ENCODE measurements at places on chromosomes 4 and X.

GRCh38 chr4:15130441-15130840 lies 128.2 kb downstream of the CPEB2 start:
- DNase-seq: no peak

GRCh38 chrX:41559235-41560052 lies 112.3 kb downstream of the NYX start:
- DNase-seq: peak; percentile 13

DNA sequence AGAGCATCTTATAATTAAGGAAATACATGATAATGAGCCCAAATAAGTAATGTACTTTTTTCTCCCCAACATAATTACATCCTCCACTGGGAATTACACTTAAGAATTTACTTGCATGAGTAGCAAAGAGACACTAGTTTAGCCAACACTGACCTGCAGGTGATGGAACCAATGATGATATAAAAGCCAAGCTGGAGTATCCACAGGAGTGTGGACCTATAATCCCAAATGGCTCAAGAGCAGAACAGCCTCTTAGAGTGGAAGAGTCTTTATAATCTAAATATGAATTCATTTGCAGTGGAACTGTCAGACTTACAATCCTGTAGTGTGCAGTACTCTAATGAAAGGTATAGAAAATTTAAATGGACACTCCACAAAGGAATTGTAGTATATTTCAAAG lies 22.2 kb downstream of the WDR19 start:
- no peak for DNase-seq

GRCh38 chr4:180538384-180539057 lies 1704.7 kb upstream of the TENM3 start:
- DNase-seq: no peak

GRCh38 chr4:83335701-83336100 lies 1.1 kb upstream of the HPSE start:
- DNase-seq: no peak

GRCh38 chrX:13620207-13620606 lies 32.7 kb upstream of the TCEANC start:
- DNase-seq: no peak

DNA sequence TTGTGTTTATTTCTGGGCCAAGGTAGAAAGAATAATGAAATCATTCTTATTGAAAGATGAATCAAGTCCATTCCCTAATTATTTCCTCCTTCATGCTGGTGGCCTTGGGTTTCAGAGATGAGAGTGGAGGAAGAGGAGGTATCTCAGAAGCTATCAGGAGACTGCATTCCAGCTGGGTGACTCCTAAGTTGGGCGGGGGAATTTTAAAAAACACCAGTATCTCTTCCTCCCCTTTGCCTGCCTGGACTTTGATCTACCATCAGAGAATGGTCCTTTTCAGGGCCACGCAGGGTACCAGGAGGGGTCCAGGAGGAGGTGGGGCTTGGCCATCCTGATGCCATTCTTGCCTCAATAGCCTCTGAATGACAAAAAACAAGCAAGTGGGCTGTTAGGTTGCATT lies 104.4 kb downstream of the ASMT start:
- DNase-seq: no peak

DNA sequence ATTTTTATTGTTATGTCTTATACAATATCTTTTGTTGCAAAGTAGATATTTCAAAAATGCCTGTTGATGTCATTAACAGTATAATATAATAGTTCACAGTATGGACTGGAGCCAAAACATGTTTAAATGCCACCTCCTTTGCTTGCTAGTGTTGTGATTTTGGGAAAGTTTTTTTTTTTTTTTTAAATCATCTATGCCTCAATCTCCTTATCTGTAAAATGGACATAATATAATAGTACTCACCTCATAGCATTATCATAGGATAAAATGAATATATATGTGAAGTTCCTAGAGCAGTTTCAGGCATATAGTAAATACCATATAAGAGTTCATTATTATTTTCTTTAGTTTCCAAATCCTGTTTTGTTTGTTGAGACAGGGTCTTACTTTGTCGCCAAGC lies 18.3 kb upstream of the MRPL1 start:
- DNase-seq: no peak

DNA sequence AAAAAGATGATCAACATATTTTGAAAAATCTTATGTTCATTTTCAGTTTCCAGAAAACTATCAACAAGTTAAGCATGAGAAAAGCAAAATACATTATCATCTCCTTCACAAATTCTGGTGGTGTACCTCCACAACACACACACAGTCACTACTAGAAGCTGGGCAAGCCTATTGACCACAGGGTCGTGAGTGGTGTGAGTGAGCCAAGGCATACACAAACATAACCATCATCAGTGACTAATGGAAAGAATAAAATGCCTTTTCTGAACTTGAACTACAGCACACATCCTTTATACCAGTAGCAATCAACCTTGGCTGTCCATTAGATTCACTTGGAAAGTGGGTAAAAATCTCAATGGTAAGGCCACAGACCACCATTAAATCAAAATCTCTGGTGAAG lies 180.2 kb downstream of the FAM47B start:
- no peak for DNase-seq

- no peak for DNase-seq
These were observed 358.1 kb upstream of the NDST3 start for GRCh38 chr4:117676153-117676552.

DNA sequence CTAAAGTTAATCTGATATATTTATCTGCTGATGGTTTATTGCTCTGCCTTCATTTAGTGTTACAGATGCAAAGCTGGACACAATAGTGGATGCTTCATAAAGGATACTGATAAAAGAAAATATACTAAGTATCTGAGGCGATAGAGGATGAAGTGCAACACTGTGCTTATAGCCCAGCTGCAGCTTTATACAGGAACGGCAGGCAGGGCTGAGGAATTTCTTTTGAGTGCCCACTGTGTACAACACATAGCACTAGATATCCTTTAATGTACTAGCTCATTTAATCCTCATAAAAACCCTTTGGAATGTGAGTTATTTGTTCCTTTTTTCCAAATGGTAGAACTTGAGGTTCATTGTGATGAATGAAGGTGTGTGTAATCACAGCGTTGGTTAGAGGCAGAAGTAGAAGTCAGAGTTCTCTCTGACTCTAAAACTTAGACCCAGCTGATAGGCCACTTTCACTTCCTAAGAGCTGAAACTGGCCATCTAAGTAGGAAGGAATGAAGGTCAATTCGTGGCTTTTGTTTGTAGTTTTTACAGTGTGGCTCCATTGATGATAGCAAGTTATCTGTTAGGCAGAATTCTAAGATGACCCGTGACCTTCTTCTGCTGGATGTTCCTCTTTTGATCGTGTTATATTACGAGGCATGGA lies 138.0 kb downstream of the VEGFC start:
- DNase-seq: no peak

DNA sequence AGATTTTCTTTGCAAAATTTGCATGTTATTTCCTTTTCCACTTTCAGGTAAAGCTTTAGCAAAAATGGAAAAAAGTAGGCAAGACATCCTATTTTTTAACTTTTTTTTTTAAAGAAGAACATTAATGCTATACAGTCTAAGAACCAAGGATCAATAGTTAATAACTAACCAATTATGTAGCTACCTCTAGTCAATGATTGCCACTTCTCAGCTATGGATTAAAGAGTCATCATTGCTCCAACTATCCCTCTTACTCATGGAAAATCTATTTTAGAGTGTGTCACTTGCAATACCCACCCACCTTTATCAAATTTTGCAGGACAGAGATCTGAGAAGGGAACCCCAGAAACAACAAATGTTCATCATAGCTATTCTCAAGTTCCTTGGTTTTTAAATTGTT lies 223.1 kb downstream of the ANK2 start:
- no peak for DNase-seq

DNA sequence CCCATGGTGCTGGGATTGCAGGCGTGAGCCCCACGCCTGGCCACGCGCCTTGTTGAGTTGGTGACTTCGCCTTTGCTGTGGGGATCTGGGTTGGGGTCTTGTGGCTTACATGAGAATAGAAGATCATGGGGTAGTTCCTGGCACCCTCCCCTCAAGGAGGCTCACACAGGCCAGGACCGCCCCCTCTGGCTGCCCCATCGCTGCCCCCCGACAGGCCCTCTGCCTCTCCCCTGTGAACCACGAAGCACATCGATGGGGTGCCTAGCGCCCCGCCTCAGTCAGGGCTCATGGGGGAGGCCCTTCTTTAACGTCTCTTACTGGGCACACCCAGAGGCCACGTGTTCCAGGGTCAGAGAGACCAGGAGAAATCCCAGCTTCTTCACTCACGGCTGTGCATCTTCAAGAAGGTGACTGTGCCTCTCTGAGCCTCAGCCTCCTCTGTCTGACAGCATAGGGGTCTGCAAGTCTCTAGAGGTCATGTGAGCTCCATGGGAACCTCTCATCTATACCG lies 23.6 kb upstream of the SPON2 start:
- DNase-seq: no peak

DNA sequence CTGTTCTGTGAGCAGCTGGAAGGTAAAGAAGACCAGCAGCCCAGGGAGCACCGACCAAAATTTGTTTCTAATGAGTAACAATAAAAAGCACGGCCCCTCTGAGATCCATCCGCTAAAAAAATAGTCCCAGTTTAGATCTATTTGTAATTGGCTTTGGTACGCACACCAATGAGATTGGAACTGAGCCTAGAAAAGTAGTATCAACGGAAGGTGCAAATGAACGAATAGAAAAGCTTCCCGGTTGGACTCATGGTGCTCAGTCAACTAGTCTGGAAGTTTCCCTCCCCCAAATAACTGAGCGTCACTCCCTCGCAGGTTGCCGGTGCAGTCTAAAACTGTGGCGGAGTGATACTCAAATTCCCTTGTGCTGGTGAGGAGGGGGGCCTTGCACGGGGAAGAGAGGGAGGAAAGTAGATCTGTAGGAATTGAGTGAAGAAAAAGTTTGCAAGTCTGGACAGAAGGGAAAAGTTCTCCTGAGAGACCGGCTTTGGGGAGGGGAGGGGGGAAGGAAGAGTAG lies at the start of gene COL4A5:
Gene COL4A5 (plus strand): TSS at position 413 of the 517 bp plus-strand sequence. CDS start 288 bp downstream, outside the sequence.
- no peak for DNase-seq

DNA sequence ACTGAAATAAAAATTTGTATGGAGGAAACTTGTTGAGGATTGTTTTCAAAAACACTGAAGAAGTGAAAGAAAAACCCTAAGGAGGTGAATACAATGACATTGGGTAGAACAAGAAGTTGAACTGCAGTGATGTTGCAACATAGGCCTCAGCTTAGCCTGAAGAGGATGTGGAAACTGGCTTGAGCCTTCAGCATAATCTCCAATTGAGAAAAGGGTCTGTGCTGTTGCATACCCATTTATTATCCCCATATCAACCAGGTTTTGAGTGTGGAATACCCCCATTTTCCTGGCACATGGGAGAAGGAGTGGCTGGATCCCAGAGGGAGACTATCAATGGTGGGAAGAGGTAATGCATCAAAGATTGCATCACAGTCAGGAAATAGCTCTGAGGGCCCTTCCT lies 695.0 kb upstream of the HS3ST1 start:
- no peak for DNase-seq

GRCh38 chr4:146646593-146647325 lies 8.1 kb downstream of the POU4F2 start:
- DNase-seq: no peak

- DNase-seq: no peak
These were observed 118.0 kb downstream of the SOWAHB start for GRCh38 chr4:76779740-76780459.

DNA sequence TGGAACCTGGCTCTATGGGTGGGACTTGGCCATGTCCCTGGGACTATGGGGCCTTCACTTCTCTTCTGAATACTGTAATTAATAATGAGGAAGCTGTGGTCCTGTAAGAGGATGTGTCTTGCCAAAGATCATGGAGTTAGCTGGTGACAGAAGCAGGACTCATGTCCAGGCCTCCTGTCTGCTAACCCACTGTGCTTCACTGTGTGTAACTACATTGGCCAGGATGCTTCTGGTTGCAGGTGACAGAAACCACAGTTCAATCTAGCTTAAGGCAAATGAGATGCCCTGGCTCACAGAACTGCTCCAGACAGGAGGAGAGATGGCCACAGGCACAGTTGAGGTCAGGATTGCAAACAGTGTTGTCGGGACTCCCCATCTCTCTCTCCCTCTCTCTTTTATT lies 3.1 kb downstream of the MTMR1 start:
- peak; percentile 13 for DNase-seq

DNA sequence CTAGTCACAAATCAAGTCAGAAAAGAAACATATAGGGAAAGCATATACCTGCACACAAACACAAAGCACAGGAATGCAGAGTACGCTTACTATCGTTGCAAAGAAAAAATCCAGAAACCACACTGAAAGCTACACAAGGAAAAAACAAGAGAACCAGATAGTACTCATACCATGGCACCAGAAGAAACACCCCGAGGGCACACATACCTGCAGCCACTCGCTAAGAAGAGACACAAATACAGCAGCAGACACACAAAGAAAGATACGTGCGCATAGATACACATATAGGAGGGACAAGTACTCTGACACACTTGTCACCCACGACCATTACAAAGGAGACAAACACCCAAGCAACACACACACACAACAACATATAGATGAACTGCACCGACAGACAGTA lies 1.4 kb upstream of the SLC38A5 start:
- no peak for DNase-seq

DNA sequence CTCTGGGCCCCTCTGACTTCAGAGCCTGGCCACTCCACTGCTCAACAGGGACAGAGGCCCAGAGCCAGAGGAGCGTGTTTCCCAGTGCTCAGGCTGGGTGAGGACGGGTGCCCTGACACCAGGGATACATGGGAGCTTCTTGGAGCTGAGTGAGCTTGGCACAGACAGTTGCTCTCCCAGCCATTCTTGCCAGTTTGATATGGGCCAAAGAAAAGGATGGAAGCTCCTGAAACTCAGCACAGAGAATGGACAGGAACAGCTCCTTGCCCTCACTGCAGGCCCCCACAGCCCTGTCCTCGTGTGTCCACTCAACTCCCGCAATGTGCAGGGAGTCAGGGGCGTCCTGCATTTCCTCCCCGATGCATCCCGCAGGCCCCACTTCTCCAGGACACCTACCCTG lies 38.8 kb downstream of the NSG1 start:
- no peak for DNase-seq

GRCh38 chr4:187128222-187128621 lies 404.6 kb upstream of the FAT1 start:
- DNase-seq: no peak

DNA sequence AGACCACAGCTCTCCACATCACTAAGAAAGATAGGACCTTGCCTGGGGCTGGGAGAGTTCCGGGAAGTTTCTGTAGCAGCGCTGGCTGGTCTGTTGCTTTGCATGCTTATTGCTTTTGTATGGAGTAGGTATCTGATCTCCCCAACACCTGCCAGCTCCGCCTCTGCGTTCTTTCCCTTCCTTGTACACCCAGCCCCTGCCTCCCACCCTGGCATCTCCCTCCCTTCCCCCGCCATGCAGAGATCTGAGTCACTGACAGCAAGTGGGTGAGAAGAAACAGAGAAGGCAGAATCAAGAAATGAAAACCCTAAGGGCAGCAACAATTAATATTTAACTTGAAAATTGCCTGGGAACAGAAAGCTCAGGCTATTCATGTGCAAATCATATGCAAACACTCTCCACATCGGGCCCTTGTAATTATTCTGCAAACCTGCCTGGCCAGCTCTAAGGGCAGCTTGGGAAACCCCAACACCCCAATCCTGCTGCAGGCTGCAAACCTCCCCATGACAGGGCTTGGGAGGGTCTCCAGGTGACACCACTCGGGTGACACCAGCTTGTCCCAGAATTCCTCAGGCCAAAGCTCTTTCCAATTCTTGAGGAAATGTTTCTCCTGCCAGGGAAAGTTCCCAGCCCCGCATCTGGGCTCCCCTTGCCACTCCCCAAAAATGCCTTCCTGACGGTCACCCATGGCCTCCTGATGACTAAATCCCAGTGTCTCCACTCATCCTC lies 257.2 kb downstream of the FBXW7 start:
- DNase-seq: no peak

GRCh38 chr4:38190717-38191178 lies 230.6 kb downstream of the PTTG2 start:
- no peak for DNase-seq
